ENCODE measurements at places on chromosomes 2 and 18. TPM values are rescaled to one million over a fixed set of nuclear protein-coding genes. Genes with fewer than 3 reads are reported as not detected.

DNA sequence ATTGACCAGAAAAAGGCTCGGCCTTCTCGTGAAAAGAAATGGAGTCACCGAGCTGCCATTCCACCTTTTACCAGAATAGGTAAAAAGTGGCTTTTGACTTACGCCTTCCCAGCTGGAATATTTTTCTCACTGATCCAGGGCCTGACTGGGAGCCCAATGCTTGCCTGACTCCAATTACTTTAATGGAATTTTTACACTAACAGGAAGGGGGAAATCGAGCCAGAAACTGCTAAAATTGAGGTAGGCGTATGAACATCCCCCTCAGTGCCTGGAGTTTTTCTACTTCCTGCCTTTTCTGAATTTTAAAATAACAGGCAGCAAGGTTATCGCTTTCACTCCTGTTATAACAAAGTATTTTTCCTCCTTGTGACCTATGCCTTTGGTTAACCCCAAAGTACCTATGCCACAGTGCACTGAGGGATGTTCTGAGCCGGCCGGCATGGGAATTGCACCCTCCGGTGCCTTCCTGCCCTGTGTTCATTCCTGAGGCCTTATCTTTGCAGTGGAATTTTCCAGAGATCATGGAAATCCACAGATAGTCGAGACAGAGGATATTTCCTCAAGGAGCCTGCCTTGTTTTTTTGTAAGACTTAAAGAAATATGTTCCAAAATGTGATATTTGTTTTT is 18.3 kb upstream of the RPL31 start:
- H3K36me3 ChIP-seq = peaks cover 42% of the 10 kb centered on the region
- H3K27ac ChIP-seq = 0 out of 2 replicates have a peak overlapping the region, but pooled peaks have one; percentile 9
- no peak for DNase-seq
- H3K27me3 ChIP-seq = no peaks in the 10 kb centered on the region
- H3K4me3 ChIP-seq = no peak overlapping the region
- H3K4me1 ChIP-seq = peaks cover 5% of the 10 kb centered on the region

DNA sequence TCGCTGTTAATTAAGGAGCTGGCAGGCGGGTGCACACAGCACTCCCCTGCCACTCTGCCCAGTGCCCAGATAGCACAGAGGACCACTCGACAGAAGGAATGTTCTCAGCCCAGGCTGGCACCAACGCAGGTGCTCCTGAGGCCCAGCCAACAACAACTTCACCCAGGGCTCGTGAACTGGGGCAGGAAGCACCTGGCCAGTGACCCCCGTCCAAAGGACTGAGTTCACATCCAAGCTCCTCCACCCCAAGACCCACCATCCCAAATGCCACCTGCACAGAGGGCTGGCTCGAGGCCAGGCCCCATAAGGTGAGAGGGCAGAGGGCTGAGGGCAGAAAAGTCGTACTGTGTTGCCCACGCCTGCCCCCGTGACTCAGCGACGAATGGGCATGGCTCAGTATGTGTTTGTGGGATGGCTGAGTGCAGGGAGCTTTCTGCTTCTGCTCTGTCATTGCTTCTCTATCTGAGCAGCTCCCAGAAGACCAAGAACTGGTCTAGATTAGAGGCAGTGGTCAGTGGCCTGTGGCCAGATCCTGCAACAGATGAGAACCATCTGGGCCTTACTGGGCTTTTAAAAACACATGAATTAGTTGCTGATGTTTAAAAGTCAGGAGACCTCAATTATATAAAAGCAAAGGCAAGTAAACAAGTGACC is 68.4 kb downstream of the POLR1A start:
- H3K27me3 ChIP-seq = no peaks in the 10 kb centered on the region
- no peak overlapping the region for H3K4me3 ChIP-seq
- no peaks in the 10 kb centered on the region for H3K4me1 ChIP-seq

DNA sequence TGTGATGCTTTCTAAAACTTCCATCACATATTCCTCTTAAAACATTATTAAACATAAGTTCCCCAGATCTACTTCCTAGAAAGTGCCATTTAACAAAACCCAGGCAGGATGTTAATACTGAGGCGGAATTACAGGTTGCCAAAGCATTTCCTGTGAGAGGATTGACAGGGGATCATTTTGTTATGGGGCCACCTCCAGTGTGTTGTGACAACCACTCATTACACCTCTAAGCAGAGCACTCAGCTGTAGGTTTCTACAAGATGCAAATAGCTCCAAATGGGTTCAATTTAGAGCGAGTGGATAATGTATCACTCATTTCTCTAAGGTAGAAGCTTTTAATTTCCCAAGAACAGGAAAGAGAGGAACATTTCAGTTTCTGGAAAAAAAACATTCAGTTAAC is 1429.5 kb upstream of the ACVR2A start:
- DNase-seq = no peak
- H3K27ac ChIP-seq = no peak overlapping the region
- no peak overlapping the region for H3K4me3 ChIP-seq
- no peaks in the 10 kb centered on the region for H3K27me3 ChIP-seq

- no peak overlapping the region for H3K27ac ChIP-seq
- no peaks in the 10 kb centered on the region for H3K36me3 ChIP-seq
- H3K4me1 ChIP-seq = no peaks in the 10 kb centered on the region
- DNase-seq = no peak
- peaks cover 64% of the 10 kb centered on the region for H3K27me3 ChIP-seq
Measured at GRCh38 chr2:104321116-104321795, 532.7 kb upstream of the POU3F3 start.

DNA sequence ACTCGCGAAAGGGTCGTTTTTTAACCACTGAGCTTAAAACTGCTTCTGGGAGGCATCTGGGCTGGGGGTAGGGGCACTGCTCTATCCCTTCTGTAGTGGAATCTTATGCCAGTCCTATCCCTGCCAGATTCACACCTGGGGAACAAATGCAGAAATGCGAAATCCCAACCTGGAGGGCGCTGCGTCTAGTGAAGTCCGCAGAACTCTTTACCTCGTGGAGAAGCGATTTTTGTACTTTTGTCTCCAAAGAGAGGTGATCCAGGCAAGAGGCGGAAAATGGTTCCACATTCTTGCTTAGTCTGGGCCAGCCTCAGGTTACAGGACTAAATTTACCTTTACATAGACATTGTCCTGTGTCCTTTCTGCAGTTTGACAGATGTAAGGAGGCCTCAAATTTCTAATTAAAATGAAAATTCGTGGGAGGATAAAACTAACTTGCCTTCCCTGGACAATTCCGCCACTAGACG is 10.4 kb downstream of the TBR1 start:
- no peaks in the 10 kb centered on the region for H3K27me3 ChIP-seq
- no peak overlapping the region for H3K4me3 ChIP-seq
- no peaks in the 10 kb centered on the region for H3K36me3 ChIP-seq
- DNase-seq = no peak

DNA sequence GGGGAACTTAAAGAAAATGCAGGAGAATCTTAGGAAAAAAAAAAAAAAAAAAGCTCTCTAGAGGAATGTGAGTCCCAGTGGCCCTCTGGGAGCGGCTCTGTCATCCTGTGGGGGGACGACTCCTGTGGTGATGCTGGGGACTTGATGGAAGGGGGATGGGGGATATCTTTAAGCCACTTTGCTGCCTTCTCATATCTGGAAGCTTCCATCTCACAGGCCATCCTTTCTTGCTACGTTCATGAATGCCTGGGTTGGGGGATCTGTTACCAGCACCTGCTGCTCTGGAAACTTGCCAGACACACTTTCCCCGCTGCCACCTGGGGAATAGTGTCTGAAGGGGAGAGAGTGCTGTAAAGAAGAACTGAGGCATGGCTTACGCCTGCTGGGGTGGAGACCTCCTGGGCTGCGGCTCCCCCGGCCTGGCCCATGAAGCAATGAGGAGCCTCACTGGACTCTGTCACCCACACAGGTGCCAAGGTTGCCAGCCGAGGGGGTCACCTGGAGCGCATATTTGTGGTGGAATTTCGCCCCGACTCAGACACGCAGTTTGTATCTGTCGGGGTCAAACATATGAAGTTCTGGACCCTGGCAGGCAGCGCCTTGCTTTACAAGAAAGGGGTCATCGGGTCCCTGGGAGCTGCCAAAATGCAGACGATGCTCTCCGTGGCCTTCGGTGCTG is 92.8 kb downstream of the RTN4 start:
- H3K36me3 ChIP-seq = no peaks in the 10 kb centered on the region
- H3K4me1 ChIP-seq = peaks cover 37% of the 10 kb centered on the region
- H3K27ac ChIP-seq = no peak overlapping the region
- no peaks in the 10 kb centered on the region for H3K27me3 ChIP-seq
- no peak overlapping the region for H3K4me3 ChIP-seq
- DNase-seq = no peak

DNA sequence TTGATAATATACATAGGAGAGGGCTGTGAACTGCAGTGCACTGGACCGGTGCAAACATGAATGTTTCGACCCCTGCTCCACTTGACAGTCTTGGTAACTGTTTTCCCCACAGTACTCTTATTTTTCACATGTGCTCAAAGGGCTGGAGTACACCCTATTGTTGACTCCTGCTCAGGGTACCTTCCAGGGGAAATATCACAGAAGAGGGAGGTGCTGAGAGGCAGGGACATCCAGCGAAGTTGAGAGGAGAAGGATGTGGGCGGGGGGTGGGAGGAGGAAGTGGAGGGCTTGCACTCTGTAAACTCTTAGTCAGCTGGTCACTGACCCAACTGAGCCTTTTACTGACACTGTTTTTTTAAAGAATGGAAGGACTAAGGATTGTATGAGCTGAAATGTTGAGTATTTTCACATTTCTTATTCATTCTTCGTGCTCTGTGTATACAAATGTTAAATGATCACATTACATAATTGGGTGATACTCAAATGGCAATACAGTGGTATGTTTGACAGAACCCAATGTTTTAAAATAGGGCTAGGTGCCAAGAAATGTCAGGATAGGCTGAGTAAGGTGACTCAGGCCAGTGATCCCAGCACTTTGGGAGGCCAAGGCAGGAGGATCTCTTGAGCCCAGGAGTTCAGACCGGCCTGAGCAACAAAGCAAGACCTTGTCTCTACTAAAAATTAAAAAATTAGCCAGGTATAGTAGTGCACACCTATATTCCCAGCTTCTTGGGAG is 10.0 kb downstream of the INPP4A start:
- peaks cover 53% of the 10 kb centered on the region for H3K4me1 ChIP-seq
- H3K27me3 ChIP-seq = no peaks in the 10 kb centered on the region
- peak; percentile 51 for DNase-seq
- H3K4me3 ChIP-seq = no peak overlapping the region
- peaks cover 6% of the 10 kb centered on the region for H3K36me3 ChIP-seq

GRCh38 chr2:149000158-149000938 is 38.2 kb upstream of the LYPD6B start:
- H3K27me3 ChIP-seq = peaks cover 37% of the 10 kb centered on the region
- H3K27ac ChIP-seq = no peak overlapping the region
- no peak overlapping the region for H3K4me3 ChIP-seq
- H3K36me3 ChIP-seq = no peaks in the 10 kb centered on the region

DNA sequence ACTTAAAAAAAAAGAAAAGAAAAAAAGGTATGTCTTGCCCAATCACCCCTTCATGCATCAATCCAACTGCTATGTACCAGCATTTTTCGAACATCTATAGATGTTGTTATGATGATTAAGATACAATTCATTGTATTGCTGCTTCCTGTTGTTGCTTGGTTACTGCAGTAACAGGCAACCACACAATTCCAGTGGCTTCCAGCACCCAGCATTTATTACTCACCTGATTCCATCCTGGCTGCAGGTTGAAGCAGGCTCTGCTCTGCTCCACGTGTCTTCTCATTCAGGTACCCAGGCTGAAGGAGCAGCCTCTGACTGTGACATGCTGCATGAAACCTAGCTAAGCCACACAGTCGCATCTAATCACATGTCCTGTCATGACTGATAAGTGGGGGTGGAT is 196.9 kb downstream of the INO80D start:
- no peak overlapping the region for H3K27ac ChIP-seq
- peak; percentile 83 for DNase-seq
- peaks cover 4% of the 10 kb centered on the region for H3K4me1 ChIP-seq
- H3K36me3 ChIP-seq = no peaks in the 10 kb centered on the region
- no peak overlapping the region for H3K4me3 ChIP-seq

UGT1A4 gene
- total RNA-seq = not detected

INPP4A gene
- total RNA-seq = 23.4 TPM

PLB1 gene
- total RNA-seq = 1.3 TPM

REEP1 gene
- total RNA-seq = 0.06 TPM
